ENCODE measurements at places on chromosomes 7 and 10.

GRCh38 chr7:133629701-133630100, 376.8 kb downstream of the EXOC4 start:
- no peaks in the 10 kb centered on the region for H3K4me1 ChIP-seq
- no peak overlapping the region for H3K27ac ChIP-seq
- no peaks in the 10 kb centered on the region for H3K36me3 ChIP-seq
- no peaks in the 10 kb centered on the region for H3K27me3 ChIP-seq
- no peak for DNase-seq

DNA sequence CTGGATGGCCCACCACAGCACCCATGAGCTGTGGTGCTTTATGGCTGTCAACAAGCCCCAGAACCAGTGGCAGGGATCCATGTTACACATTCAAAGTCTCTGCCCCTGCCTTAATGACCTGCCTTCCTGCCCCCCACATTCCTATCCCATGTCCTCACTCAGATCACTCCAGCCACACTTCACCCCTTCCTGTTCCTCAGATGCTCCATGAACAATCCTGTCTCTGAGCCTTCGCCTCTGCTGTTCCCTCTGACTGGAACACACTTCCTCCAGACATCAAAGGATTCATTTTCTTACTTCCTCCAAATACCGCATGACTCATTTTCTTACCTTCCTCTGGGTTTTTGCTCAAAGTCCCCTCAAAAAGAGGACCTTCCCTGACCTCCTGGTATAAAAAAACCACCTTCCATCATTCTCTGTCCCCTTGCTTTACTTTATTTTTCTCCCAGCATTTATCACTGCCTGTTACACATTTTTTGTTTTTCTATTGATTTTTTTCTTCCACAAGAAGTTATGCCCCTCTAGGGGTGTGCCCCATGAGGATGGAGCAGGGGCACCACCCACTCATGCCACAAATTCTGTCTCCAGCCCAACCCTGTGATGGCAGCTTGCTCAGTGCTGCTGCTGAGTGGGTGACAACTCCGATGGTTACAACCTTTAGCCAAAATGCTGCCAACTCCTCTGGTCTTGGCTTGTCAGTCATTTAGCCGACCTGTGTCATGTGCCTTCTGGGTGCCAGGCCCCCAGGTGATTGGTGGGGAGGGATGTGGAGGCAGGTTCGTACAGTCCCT, 18.2 kb downstream of the COL13A1 start:
- H3K36me3 ChIP-seq = no peaks in the 10 kb centered on the region
- H3K27ac ChIP-seq = no peak overlapping the region
- no peak overlapping the region for H3K4me3 ChIP-seq
- H3K4me1 ChIP-seq = peaks cover 3% of the 10 kb centered on the region

- no peaks in the 10 kb centered on the region for H3K36me3 ChIP-seq
- no peaks in the 10 kb centered on the region for H3K27me3 ChIP-seq
- H3K4me1 ChIP-seq = no peaks in the 10 kb centered on the region
- H3K27ac ChIP-seq = no peak overlapping the region
Measured at GRCh38 chr7:1842321-1843221, 172.5 kb downstream of the ELFN1 start.

DNA sequence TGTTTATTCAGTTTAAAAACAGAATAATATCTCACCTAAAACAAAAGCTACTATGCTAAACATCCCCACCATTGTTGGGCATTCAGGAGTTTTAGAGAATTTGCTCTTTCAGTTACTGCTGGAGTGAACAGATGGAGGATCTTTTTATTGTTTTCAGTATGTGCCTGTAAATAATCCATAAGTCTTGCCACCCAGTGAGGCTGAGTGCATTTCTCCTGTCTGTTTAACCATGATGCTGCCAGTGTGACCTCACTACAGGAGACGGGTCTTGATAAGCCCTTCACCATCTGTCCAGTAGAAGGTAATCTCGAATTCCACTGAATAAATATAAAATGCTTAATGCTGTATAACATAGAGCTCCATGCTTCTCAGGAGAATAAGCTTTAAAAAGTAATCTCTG, 430.9 kb downstream of the POM121L12 start:
- no peaks in the 10 kb centered on the region for H3K27me3 ChIP-seq
- H3K27ac ChIP-seq = no peak overlapping the region

GRCh38 chr7:55086413-55087201, 67.8 kb downstream of the EGFR start:
- peak overlapping the region; percentile 69 for H3K27ac ChIP-seq
- peaks cover 29% of the 10 kb centered on the region for H3K4me1 ChIP-seq
- no peaks in the 10 kb centered on the region for H3K36me3 ChIP-seq
- peak; percentile 69 for DNase-seq
